ENCODE measurements at places on chromosomes 2 and 18. TPM values are rescaled to one million over a fixed set of nuclear protein-coding genes. Genes with fewer than 3 reads are reported as not detected.

LDAH gene
- total RNA-seq = 17.1 TPM

DNA sequence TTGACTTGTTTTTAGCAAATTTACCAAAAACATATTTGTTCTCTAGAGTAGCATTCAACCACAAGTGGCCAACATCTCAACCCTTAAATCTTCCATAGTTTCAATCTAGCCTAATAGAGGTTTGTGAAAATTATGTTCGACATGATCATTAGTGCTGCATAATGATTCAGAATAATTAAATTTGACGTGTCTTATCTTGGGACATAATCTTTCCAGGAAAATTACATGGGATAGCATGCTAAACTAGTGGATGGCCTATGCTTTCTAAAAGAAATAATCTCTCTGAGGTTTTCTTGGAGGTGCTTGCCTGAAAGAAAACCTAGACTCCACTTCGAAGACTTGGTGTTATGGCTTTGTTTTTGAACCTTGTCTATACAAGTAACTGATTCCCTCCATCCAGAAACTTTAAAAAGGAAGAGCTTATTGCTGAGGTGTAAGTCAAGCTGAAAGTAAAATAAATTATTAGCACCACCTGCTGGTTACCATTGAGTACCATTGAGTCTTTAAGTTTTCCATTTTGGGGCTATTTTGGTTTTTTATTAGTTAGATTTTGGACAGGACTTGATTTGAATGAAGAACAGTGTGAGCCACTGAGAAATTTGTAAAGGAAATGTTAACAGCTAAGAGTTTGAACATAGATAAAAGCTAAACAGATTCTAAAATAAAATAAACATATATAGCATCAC, 32.7 kb downstream of the COX7A2L start:
- no peak for DNase-seq

- DNase-seq = no peak
Observed at GRCh38 chr2:643334-643733, 33.9 kb downstream of the TMEM18 start.

GRCh38 chr2:180169474-180169873, 162.4 kb upstream of the CWC22 start:
- DNase-seq = no peak

DNA sequence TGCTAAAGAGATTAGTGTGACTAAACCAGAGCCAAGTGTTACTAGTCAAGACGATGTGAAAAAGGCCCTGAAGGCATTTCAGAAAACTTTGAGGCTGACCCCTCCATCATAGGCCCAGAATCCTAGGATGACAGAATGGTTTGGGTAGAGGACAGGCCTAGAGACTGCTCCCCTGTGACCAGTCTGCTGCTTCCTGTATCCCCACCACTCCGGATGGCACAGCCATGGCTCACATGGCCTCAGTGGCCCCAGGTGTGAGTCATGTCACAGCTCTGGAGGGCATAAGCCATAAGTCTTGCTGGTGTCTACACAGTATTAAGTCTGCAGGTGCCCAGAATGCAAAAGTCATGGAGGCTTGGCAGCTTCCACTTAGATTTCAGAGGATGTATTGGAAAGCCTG, 12.4 kb upstream of the STAT1 start:
- no peak for DNase-seq
